ENCODE measurements at places on chromosomes 3 and 15. TPM values are rescaled to one million over a fixed set of nuclear protein-coding genes. Genes with fewer than 3 reads are reported as not detected.

ARPIN gene
- total RNA-seq, result 14.1 TPM

VWA5B2 gene
- not detected for total RNA-seq

XCR1 gene
- total RNA-seq, result not detected

IGSF11 gene
- total RNA-seq, result under 0.01 TPM

HES1 gene
- 4.4 TPM for total RNA-seq

ISG20 gene
- 2.1 TPM for total RNA-seq

CFAP100 gene
- total RNA-seq, result not detected

LHFPL4 gene
- under 0.01 TPM for total RNA-seq

ADAMTS7 gene
- 32.4 TPM for total RNA-seq

FOXB1 gene
- total RNA-seq, result not detected

CNTN3 gene
- 0.36 TPM for total RNA-seq

Data from osteoblast (primary cell).